Stimulated activated CD8-positive, alpha-beta memory T cell treated with anti-CD3 and anti-CD28 coated beads, Interleukin-2, amount 100 ng/mL, for 1 hour (primary cell): ENCODE measurements at places on chromosomes 3 and 15.

DNA sequence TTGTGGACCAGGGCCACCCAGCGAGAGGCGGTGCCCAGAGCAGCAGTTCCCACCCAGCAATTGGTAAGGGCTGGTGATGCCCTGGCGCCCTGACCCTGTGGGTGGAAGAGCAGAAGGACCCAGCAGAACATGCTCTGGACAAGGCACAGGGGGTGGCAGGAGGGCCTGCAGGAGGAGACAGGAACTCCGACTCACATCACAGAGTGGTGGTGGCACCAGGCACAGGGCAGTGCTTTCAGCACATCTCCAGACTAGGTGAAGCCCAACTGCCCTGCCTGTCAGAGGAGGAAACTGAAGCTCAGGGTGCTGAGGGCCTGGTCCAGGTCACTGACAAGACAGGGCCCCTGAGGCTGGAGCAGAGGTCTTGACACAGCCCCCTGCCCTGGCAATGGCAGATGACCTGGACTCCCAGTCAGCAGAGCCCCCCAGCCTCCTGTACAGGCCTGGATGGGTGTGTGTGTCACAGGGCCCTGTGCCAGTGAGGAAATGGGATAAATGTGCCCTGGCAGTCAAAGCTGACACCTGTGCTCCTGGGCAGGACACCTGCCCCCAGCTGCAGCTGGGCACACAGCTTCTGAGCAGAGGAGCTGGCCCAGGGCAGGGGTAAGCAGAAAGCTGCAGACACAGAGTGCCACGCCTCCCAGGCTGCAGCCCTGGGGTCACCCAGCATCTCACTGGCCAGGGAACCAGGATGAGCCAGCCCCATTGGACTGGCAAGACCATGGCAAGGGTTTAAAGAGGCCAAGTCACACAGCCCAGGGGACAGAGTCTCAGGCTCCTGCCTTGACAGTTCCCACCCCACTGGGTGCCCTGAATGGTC is 11.4 kb downstream of the KLF15 start:
- DNase-seq: no peak

- DNase-seq: no peak
These were observed 223.5 kb downstream of the DTWD1 start for GRCh38 chr15:49844390-49844789.

DNA sequence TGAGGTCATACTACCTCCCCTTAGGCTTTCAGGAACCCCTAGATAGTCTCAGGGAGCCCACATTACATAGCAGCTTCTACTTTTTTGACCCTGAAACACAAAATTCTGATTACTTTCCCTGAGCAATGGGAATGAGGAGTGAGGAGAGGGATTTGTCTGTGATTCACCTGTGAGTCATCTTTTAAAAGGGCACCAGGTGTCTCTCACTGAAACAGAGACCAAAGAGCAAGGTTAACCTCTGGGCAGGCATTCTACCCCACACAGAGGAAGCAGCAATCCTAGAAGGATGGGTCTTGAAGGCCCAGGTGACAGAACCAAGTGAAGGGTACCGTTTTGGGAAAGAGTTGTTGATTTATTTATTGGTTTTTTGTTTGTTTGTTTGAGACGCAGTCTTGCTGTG is 31.1 kb upstream of the UBE2E2 start:
- DNase-seq: no peak

- DNase-seq: no peak
These were observed 818.3 kb upstream of the ALCAM start for GRCh38 chr3:104548401-104548800.

- no peak for DNase-seq
These were observed 66.4 kb upstream of the TJP1 start for GRCh38 chr15:29888646-29889045.

DNA sequence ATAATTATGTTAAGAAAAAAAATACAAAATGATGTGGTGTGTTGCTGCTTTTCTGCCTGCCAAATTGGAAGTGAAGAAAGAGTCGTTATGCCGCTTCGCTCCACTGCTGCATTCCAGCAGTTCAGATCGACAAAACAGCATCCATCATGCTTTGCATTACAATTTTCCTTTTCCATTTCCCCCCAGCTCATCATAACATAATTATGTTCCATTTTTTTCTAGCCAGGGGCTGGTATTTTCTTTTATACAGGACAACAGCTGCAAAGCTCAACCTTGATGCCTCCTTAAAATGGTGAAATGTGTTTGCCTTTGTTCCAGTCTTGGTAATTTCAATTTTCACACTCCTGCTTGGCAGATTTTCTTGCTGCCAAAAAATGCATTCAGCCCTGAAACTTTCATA is 44.9 kb upstream of the KBTBD12 start:
- no peak for DNase-seq

DNA sequence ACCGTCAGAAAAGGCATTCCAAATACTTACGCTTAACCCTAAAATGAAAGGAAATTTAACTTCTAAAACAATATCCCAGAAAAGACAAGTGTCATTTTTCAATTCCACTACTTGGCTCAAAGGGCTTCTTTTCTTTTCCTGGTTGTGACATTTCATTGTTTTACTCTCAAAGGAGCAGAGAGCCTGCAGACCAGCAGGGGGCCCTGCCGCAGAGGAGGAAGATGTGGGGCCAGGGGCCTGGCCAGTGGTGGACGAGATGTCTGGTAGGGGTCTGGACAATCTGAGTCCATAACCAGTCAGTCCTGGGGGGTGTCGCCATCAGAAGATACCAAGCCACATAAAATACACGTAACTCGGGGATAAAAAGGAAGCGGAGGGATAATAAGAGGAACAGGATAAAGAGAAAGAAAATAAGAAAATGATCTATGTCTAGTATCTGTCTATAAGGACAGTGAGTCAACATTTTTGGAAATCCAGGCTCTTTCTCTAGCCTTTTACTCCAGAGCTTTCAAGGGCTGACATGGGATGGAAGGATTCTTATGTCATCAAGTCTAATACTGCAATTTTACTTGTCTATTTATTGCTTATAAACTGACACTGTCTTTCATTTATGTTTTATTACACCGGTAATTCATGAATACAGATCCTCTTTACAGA is 54.2 kb upstream of the ARHGEF3 start:
- DNase-seq: no peak

GRCh38 chr15:78212546-78213424 is 21.6 kb downstream of the ACSBG1 start:
- no peak for DNase-seq

GRCh38 chr3:120481081-120481480 is 30.3 kb upstream of the FSTL1 start:
- DNase-seq: no peak

DNA sequence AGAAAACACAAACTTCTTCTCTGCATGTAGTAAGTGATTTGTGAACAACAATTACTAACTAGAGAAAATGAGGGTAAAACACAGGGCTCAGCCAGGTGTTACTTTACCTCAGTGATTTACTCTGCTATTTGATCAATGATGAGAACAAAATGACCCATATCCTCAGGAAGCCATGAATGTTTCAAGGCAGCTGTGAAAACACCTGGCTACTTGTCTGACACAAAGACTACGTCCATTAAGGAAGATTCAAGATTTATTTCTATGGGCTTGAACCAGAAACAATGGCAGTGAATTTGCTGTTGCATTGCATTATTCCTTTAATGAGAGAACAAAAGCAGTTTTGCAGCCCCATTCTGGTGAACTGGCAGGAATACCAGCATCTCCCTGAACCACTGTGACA is 374.6 kb upstream of the ARL6 start:
- DNase-seq: no peak
